ENCODE measurements at places on chromosomes 1 and 21. TPM values are rescaled to one million over a fixed set of nuclear protein-coding genes. Genes with fewer than 3 reads are reported as not detected.

Gene ANKRD65
- total RNA-seq: not detected

- DNase-seq: no peak
Measured at GRCh38 chr21:37797403-37797802, 118.9 kb downstream of the KCNJ6 start.

Gene CADM3
- not detected for total RNA-seq

DNA sequence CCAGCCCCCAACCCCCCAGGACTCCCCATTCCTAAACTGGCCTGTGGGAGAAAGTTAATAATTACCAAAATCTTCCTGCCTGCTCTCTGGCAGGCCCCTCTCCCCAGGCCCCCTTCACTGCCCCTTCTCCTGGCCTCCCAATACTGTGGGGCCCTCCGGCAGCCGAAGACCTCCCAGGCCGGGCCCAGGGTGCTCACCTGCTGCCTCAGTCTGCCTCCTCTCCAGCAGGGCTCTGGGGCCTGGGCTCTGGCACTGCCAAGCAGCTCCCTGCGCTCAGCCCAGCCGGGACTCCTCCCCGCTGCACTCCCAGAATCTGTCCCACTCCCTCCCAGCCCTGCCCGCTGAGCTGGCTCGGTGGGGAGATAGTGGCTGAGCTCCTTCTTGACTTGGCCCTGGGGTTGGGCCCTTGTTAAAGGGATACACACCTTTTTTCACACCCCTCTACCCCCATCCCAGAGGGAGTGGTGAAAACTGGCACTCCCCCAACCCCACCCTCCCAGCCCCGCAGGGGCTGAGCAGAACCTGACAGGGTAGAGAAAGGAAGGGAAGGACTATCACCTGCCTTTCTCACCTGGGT, at the start of gene S100A16:
Gene S100A16 (minus strand): TSS at position 383 of the 577 bp plus-strand sequence. CDS start 4,986 bp downstream, outside the sequence.
- DNase-seq: peak; percentile 12

Gene FCGR3B
- total RNA-seq: not detected

GRCh38 chr1:11187494-11187893, 1.7 kb upstream of the ANGPTL7 start:
- DNase-seq: no peak

Gene LORICRIN
- total RNA-seq: not detected

Gene NUP210L
- 0.17 TPM for total RNA-seq

DNA sequence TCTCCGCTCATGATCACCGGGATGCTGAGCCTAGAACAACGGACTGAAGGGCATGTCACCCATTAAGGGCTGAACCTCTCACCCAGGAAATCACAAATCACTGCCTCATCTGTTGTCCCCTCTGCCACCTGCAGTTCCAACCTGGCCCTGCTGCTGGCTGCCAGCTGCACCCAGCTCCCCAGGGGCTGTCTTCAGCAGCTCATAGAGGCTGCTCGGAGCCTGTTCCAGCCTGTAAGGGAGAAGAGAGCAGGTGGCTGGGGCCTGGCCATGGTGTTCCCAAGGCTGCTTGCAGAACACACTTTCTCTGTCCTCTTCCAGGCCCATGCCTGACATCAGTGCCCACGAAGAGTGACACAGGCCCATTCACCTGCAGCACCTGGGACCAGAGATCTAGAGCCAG, 44.5 kb upstream of the DISP3 start:
- DNase-seq: no peak

GRCh38 chr1:157001304-157001703, 44.2 kb downstream of the ARHGEF11 start:
- no peak for DNase-seq

GRCh38 chr1:176172215-176172614, 34.9 kb downstream of the COP1 start:
- no peak for DNase-seq

DNA sequence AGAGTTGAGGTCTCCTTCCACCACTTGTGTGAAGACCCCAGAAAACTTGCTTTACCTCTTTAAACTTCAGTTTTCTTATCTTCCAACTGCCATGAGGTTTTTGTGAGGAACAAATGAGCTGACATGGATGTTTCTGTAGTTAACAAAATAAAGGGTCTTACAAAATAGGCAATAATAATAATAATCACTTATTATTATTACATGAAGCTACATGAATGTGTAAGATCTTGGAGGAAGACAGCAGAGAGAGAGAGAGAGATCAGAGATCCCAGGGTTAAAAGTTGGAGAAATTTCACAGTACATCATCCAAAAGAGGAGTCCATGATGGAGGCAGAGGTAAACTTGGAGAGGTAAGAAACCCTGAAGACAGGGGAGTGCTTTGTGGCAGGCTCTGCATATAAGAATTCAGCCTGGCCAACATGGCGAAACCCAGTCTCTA, 10.7 kb downstream of the RCC1 start:
- no peak for DNase-seq

Gene VASH2
- not detected for total RNA-seq

GRCh38 chr1:19390901-19391595, 78.9 kb downstream of the SLC66A1 start:
- peak; percentile 70 for DNase-seq

GRCh38 chr1:115652236-115652788, 10.5 kb downstream of the VANGL1 start:
- no peak for DNase-seq

Gene LEFTY2
- total RNA-seq: not detected

GRCh38 chr1:51301152-51301843, 29.1 kb downstream of the TTC39A start:
- no peak for DNase-seq

Gene DCDC2B
- not detected for total RNA-seq

Gene CLCNKA
- total RNA-seq: not detected

GRCh38 chr1:12276225-12276624, 46.4 kb downstream of the VPS13D start:
- peak; percentile 33 for DNase-seq

Gene KRTAP6-1
- total RNA-seq: not detected

DNA sequence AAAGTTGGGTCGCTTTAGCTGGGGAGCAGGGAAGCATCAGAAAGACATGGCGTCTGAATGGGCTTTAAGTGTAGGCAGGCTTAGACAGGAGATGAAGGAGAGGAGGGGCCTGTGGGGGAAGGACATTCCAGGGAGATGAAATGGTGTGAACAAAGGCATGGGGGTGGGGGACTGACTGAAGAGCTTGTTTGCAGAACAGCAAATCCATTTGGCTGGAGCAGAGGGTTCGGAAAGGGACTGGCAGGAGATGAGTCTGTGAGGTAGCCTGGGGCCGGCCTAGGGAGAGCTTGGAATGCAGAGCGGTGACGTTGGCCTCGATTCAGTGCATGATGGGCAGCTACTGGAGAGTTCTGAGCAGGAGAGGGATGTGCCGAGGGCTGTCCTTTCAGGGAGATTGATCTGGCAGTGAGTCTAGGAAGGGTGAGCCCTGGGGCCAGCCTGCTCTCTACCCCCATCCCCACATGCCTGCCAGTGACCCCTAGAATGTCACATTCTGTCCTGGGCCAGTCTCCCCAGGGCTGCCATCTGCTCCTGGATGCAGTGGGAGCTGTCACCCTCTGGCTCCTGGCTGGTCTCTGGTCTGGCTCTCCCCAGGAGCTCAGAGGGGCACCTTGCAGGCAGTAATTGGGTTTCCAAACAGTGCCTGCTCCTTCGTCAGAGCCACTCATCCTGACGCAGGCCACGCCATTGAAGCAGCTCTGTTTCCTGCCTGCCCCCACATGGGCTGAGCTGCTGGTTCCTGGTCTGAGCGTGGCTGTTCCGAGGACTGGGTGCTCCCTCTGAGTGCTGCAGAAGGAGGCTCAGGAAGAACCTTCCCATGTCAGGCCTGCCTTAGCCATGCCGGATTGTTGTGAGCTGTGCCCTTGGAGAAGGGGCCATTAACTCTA, 22.3 kb upstream of the TMEM222 start:
- DNase-seq: no peak

Gene SIK1
- 716 TPM for total RNA-seq

Gene RHCE
- 0.43 TPM for total RNA-seq

DNA sequence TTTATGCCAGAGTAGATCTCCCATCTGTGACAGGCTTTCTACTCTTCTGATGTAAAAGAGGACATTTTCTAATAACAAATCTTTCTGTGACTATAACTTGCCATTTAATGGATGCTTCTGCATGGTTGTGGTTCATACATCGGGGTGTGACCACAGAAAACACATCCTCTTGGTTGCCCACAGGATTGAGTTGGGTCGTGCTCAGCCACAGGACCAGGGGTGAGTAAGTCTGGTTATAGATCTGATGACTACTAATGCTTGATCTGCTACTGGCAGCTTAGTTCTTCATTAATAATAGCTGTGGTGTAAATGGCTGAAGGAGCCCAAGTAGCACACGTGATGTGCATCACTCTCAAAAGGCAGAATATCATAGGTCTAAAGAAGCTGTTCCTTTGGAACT, 328.2 kb downstream of the RWDD3 start:
- DNase-seq: no peak

Gene SLAMF6
- 5.2 TPM for total RNA-seq

DNA sequence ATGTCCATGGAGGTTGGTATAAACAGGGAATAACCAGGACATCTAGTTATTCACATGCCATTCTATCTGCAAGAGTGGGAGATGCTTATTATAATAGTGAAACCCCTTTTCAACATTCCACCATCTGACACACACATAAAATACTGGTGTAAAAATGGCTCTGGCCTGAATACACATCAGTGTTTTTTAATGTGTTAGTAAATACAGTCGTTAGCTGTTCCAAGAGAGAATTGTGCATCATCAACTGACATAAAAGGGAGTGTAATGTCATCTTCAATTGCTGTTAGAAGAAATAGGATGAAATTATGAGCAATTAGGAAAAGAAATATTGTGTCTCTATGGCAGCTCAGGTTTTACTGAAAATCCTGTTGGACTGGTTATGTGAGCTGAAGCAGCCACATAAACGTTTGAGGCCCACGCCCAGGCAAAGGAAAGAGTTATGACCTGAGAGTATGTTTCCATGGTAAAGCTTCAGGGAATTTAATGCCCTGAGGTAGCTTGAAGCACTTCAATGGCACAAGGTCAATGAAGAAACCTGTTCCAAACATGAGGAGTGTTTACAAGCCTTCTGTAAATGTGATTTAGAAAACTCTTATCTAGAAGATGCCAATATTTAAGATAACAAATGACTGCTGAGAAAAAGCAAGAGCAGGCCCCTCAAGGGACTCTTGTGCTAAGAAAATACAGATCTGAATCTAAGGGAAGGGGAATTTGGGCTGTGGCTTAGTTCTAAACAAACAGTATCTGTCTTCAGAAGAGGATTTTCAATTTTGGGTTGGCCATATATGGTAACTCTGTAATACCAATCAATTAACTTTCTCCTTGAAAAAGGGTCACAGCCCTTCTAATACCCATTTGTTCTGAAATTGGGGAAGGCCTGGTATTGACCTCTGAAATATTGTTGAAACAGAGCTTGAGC, 384.3 kb downstream of the SEC16B start:
- DNase-seq: no peak

DNA sequence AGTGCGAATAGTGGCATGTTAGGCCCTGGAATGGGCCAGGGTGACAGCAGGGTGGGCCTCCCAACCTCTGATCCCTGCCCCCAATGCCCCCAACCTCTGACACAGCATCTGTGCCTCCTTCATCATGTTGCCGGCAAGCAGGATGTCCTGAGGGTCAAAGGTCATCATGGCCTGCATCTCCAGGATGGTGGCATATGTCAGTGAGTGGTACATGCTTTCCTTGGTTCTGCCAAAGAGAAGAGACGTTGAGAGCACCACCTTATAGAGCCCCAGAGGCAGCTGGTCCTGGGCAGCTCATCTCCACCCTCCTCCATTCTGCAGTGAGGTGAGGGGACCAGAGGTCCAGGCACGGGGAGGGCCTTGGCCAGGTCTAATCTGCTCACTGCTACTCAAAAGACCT, 17.6 kb downstream of the TTC39A start:
- no peak for DNase-seq

GRCh38 chr1:67446893-67447292, 16.7 kb upstream of the SERBP1 start:
- DNase-seq: no peak

DNA sequence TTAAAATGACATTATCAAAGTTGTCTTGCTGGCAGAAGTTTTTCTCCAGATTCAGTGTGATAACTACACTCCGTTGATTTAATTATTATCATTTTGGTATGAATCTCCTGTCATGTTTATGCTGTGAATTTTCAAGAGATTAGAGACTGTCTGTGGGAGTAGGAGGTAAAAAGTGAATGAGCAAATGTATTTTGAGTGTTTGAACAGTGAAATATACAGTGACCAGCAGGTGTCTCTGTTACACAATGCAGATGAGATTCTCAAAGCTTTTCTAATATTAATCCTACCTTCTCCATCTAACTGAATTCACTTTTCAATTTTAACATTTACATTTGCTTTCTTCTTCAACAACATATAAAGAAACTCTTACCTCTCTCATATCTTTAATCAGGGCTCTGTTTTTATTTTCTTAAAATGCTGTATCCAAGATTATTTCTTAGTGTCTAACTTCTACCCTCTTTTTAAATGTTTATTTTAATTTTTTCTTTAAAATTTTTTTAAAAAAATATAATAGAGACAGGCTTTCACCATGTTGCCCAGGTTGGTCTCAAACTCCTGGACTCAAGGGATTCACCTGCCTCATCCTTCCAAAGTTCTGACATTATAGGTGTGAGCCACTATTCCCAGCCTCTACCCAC, 20.9 kb upstream of the HSPA13 start:
- DNase-seq: no peak

DNA sequence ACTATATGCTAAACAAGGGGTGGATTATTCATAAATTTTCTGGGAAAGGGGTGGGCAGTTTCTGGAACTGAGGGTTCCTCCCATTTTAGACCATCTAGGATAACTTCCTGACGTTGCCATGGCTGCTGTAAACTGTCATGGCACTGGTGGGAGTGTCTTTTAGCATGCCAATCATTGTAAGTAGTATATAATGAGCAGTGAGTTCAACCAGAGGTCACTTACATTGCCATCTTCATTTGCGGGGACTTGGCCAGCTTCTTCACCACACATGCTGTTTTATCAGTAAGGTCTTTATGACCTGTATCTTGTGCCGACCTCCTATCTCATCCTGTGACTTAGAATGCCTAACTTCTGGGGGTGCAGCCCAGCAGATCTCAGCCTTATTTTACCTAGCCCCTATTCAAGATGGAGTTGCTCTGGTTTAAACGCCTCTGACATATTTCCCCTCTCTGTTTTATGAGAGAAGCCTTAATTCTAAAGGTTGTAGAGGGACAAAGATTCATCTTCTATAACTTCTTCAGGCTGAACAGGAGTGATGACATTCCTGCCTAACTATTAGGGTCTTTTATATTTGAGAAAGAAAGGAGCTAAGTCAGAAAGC, 60.4 kb downstream of the DIP2A start:
- no peak for DNase-seq

GRCh38 chr1:221184131-221184794, 305.0 kb downstream of the HLX start:
- no peak for DNase-seq

DNA sequence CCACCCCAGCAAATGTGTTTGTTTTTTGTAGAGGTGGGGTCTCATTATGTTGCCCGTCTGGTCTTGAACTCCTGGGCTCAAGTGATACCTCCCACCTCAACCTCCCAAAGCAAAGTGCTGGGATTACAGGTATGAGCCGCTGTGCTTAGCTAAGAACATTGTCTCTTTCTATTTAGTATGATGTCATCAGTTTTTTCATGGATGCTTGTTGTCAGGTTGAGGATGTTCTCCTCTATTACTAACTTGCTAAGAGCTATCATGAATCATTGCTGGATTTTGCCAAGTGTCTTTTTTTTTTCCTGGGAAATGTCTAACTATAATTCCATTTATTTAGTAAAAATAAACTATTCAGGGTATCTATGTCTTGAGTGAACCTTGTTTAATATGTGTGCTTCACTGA, 19.0 kb upstream of the MPC2 start:
- DNase-seq: no peak
